PC-3 (cell line): ENCODE measurements at places on chromosomes 2 and 18. TPM values are rescaled to one million over a fixed set of nuclear protein-coding genes. Genes with fewer than 3 reads are reported as not detected.
A peak's percentile ranks its signal among the peaks of the same experiment; 100 is the strongest.

DNA sequence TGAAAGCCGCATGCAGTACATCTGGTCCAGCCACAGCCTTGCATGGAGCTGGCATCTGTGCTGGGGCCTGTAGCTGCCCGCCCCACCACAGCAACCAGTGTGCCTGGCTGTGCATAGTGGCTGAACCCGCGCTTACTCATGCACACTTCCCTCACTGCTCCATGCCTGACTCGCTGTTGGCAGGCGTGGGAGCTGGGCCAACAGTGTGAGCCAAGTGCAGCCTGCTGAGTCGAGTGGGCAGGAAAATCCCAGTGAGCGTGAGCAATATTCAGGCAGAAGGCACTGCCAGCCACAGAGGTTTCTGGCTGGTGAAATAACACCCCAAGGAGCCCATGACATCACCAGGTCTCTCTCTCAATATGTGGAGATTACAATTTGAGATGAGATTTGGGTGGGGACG lies 1674.1 kb upstream of the TMEFF2 start:
- peak; percentile 14 for DNase-seq

- DNase-seq, result no peak
Measured at GRCh38 chr18:13377496-13377895, 158.9 kb downstream of the LDLRAD4 start.

GRCh38 chr2:160140471-160140870 lies 59.6 kb downstream of the ITGB6 start:
- DNase-seq, result no peak

The C2orf78 gene
- total RNA-seq, result not detected in 2 replicates
